ENCODE measurements at places on chromosomes 1 and 21.

DNA sequence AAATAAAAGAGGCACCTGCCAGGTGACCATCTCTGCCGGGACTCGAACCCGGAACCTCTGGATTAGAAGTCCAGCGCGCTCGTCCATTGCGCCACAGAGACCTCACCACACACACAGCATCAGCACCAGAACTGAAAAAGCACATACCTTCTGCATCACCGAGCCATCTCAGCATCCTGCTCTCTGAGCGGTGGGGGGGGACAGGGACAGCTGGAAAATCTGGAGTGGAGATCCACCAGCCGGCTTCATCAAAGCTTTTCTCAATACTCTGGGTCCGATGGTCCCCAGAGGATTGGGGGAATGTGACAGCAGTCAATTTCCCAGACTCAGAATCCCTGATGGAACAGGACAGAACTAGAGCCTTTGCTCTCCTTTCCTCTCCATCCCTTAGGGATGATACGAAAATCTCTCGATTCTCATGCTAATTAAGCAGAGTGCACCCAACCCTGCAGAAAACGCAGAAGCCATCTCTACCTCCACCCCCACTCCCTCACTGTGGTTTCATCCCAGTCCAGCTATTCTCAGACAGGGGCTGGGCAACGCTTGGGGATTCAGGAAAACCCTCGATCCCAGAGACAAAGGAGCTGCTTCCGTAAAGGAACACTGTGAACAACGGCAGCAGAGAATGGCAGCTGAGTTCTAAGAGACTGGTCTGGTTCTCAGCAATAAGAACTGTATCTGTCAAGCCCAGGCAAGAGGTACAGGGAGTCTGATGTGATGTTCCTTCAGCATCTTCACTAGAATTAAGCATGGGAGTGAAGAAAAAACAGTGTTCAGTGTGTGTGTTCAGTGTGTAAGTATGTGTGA is 29.6 kb upstream of the CADM3 start:
- no peak for DNase-seq

DNA sequence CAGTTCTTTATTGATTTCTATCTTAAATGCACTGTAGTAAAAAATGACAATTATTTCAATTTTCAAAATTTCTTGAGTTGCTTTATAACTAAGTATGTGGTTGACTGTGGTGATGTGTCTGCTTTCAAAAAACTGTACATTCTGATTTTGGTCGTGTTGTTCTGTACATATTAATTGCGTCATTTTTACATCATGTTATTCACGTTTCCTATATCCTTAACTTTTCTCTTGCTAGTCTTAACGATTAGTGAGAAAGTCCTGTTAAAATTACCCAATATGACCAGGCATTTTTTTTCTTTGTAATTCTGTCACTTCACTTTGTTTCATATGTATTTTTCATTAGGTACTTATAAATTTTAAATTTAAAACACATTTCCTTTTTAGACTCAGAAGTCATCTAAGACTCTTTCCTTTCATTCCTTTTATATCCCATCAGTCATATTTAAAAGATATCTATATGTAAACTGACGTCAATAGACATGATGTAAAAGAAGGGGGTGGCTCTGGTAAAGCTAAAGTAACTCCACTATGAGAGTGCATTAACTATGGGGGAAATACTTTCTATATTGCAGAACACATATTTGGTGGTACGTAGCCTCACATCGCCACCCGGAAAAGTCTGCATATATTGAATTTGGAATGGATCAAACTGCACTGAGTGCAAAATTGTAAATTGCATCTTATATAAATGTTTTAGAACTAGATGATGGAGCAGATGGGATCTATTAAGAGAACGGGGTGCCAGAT is 1.1 kb upstream of the COA6 start:
- DNase-seq = no peak

DNA sequence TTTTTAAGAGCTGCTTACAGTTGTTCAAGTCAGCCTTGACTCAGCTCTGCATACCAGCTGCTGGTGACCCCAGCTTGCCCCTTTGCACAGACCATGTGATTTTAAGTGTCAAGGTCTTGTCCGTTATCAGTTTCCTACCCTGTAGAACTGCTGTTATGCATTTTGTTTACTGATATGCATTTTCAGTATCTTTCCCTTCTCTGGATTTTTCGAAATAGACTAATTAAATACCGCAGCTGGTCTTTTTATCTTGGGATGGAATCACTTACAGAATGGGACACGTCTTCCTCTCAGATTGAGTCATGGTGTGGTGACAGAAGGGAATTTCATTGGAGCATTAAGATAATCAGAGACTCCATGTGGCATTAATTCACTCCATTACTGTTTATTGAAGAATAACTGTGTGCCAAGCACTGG is 145.6 kb downstream of the FMN2 start:
- DNase-seq = no peak

DNA sequence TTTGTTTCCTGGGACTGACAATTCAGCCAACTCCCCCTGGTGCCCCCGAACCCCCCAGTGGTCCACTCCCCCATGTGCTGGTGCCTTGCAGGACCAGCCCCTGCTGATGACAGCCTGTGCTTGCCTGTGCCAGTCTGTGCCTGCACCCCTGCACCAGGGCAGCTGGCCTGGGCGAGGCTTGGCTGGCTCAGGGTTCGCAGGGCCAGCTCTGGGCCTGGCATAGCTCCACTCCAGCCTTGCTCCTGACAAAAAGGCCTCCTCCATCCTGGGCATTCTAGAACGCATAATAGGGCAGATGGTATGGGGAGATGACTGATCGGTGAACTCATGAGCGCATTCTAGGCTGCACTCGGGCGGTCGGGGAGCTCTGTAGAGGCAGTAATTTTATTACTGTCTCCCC is 5.4 kb downstream of the CNTN2 start:
- no peak for DNase-seq

DNA sequence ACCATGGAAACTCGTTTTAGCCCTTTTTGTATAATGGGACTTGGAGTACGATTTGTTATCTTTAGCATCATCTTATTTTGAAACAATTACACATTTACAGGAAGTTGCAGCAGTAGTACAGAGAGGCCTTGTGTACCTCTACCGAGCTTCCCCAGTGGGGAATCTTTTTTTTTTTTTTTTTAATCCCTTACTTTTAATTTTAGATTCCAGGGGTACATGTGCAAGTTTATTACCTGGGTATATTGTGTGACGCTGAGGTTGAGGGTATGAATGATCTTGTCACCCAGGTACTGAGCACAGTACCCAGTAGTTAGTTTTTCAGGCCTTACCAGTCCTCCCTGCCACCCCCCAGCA is 45.9 kb downstream of the HHAT start:
- no peak for DNase-seq

DNA sequence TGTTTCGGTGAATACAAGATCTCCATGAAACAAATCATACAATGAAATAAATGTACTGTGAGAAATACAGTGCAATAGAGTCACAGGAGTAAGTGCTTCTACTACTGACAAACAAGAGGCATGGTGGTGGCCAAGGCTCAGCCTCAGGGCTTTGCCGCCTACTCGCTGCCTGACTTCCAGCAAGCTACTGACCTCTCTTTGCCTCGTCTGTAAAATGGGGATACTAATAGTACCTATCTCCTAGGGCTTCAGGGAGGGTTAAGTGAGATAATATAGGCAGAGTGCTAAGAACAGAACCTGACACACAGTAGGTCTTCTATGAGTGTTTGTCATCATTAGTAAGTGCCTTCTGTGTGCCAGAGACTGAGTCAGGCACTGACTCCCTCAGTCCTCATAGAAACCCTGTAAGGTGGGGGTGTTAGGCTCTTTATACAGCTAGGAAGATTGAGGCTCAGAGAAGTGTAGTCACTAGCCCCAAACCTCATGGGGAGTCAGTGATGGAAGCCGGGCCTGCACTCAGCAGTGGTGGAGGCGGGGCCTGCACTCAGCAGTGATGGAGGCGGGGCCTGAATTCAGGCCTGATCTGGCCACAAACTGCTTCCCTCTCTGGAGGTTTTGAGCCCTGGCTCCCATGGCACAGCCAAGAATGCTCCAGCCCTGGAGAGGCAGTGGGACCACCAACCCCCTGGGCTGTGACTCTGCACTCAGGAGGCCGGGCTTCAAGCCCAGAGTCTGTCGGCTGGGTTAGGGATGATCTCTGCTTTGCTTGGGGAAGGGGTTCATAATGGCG is 6.8 kb downstream of the BSND start:
- no peak for DNase-seq

GRCh38 chr1:226832613-226833012 is 37.8 kb upstream of the PSEN2 start:
- DNase-seq = no peak

DNA sequence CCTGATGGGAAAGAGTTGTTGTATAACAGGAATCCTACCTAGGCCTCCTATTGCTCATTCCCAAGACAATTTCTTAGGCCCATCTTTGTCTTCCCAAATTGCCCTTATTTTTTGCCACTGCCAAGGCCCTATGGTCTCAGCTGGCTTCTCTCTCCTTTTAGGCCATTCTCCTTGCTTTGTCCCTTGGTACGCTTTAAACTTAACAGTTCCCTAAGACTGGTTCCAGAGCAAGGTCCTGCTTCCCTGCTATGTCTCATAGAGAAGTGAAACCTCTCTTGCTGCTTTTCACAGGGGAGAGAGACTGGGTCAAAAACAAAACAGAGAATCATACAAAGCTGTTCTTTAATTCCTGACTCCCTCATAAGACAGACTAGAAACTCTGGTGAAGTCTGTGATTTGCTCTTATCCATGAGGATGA is 77.1 kb downstream of the XCL2 start:
- no peak for DNase-seq

- DNase-seq = no peak
These were observed 27.3 kb downstream of the LY9 start for GRCh38 chr1:160823296-160823695.

DNA sequence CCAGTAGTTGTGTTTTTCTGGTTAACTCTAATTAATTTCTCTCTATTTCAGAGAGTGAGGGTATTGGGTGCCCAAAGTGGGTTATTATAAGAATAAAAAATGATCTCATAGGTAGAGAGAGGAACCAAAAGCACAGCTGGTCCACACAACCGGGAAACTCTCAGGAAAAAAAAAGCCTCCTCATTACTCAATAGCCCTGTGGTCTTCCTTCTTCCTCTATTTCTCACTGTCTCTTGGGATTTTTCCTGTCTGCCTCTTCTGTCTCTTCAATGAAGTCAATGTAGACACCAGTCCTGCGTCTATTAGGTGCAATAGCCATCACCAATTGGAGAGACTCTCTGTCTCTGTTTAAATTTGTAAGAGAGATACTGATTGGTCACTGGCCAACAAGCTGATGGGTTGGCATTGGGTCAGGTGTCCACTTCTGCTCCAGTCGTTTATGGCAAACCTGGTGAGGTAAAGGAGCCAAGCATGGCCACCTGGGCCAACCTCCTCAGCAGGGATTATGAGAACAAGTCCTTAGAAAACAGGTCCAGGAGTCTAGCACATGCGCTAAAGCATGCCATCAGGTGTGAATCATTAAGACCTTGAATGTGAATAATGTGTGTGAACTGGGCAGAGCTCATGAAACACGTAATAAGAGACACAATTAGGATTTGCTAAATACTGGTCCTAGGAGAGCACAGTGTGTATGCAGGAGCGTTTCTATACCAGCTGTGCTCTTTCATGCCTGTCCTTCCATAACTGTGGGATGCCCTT is 443.0 kb upstream of the RUNX1 start:
- DNase-seq = no peak

DNA sequence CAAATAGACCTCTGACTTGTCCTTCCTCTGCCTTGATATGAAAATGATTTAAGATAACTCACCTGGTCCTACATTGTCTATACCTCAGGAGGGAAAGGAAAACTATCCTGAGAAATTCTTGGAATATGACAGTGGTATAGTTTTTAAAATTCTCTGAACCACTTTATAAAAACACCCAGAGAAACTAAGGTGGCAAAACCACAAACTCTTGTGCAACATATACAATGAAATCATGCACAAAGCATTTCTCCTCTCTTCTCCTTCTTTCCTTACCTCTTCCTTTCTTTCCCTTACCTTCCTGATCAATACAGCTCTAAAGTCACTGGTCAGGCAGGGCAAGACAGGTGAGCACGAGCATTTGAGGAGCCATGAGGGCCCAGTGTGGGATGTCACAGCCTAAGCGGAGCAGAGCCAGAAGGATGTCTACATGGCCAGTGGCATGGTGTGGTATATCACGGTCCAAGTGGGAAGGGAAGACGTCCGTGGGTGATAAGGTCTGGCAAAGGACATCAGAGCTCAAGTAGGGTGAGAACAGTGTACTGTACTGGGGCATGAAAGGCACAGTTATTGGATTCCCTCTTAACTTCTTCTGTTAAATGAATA is 543.3 kb downstream of the DPYD start:
- DNase-seq = no peak

- no peak for DNase-seq
These were observed 11.6 kb downstream of the SARS1 start for GRCh38 chr1:109225308-109225707.

GRCh38 chr1:25651036-25651640 is 34.5 kb downstream of the MAN1C1 start:
- DNase-seq = no peak

DNA sequence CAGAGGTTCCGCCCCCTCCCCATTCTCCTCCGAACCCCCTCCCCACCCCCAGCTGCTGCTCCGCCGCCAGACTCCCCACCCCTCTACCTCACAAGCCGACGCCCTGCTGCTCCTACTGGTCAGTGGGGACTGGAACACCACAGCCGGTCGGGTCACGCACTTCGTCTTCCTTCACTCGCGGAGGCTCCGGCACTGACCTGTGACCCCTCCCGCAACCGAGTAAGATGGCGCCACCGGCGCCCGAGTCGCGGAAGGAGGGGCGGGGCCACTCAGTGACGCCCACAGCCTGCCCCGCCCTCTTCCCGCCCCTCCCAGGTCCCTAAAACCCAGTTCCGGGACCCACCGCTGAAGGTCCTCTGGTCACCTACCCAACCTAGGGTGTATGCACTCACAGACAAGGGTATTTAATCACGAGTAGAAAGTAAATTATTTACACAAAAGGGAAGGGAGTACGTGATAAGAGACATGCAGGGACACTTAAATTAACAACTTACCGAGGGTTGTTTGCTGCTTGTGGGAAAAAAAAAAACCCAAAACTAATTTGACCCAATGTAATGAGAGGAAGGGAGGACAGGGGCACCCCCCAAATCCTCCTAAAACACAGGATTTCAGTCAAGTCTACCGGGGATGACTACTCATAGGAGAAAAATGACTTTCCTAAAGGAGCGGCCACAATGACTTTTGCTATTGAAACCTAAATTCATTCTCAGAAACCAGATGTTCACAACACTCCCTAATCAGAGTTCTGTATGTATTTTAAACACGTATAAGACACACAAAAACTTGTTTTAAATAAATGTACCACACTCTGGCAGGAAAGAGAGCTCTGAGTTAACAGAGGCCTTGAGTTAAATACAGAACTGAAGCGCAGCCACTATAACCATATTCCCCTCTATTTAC is at the start of gene RIT1:
Gene RIT1 (minus strand): TSS at position 194 of the 900 bp plus-strand sequence. CDS start 588 bp downstream, outside the sequence.
- DNase-seq = peak; percentile 84

- no peak for DNase-seq
These were observed 29.9 kb downstream of the EPHA8 start for GRCh38 chr1:22592919-22593790.

- no peak for DNase-seq
These were observed 29.9 kb downstream of the CHML start for GRCh38 chr1:241610056-241610815.
